Peyer's patch (tissue), 4 donors: ENCODE measurements at places on chromosomes 12 and 14. TPM values are rescaled to one million over a fixed set of nuclear protein-coding genes. Genes with fewer than 3 reads are reported as not detected.

DNA sequence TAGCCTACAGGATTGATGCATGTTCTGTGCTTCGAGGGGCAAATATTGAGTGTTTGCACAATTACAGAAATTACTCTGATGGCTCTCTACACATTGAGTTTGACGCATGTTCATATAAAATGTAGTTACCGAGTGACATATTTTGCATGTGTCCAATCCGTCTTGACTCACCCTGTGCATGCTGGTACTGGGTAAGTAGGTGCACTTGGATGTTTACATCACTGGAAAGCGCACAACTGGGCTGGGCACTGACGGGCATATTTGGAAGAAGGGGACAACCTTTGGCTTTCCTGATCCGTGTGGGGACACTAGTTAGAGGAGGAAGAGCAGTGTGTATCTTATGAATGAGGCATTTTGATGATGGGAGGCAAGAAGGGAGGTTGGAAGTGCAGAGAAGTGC, 4.9 kb upstream of the KRT6A start:
- H3K27ac ChIP-seq = no peak overlapping the region
- H3K27me3 ChIP-seq = no peaks in the 10 kb centered on the region
- no peak for DNase-seq
- H3K4me3 ChIP-seq = no peak overlapping the region

- H3K4me1 ChIP-seq = peaks cover 5% of the 10 kb centered on the region
- H3K27ac ChIP-seq = no peak overlapping the region
- no peaks in the 10 kb centered on the region for H3K36me3 ChIP-seq
Measured at GRCh38 chr12:88595697-88596096, 15.4 kb upstream of the KITLG start.

GRCh38 chr14:100711493-100711892, 15.2 kb upstream of the DLK1 start:
- no peak overlapping the region for H3K27ac ChIP-seq
- no peaks in the 10 kb centered on the region for H3K36me3 ChIP-seq
- H3K4me1 ChIP-seq = no peaks in the 10 kb centered on the region
- H3K27me3 ChIP-seq = no peaks in the 10 kb centered on the region
- no peak overlapping the region for H3K4me3 ChIP-seq
- no peak for DNase-seq

DNA sequence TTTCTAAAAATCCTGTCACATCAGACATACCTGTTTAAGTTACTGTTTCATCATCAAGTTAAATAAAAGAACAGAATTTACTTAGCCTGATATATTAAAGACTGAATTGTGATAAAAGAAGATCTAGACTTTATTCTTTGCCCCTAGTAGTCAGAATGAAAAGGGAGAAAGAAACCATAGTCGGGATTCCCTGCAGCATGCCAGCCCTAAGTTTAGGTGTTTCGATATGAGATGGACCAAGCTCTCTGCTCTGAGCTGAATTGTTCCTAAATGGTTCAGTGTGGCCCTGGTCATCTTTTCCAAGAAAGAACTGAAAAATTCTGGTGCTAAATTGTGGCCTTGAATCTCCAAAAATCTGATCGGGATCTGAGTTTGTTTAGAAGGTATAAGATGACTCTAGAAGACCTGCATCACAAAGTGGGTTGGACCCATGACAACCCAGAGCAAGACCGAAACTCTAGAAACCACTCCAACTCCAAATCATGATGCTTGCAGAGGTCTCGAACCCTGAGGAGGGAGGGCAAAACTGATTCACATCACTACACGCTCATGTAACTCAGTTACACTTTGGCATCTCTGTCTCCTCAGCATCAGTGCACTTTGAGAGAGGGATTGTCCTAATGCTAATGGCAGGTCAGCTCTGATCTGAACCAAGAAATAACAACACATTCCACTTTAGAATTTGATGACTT, 15.7 kb downstream of the PTGER2 start:
- H3K4me1 ChIP-seq = no peaks in the 10 kb centered on the region
- no peak overlapping the region for H3K27ac ChIP-seq
- no peak for DNase-seq
- no peaks in the 10 kb centered on the region for H3K27me3 ChIP-seq
- no peaks in the 10 kb centered on the region for H3K36me3 ChIP-seq

HNF1A gene
- total RNA-seq = 93.6 TPM

CCNK gene
- total RNA-seq = 61.9 TPM
